ENCODE measurements at places on chromosomes 6 and 20.

DNA sequence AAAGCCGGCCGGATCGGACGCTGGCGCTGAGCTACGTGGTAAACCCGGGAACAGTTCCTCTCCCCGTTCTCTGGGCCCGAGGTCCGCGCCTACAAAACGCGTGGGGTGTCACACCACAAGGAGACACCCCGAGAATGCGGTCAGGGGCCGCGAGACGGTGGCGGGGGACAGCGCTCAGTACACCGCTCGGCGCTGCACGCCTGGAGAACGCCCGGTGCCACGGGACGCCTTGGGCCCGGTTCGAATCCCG is 670 bp downstream of the NCOA5 start:
- peak; percentile 68 for DNase-seq

- DNase-seq, result no peak
Measured at GRCh38 chr6:14135893-14136539, 18.4 kb downstream of the CD83 start.

- no peak for DNase-seq
Measured at GRCh38 chr6:89977808-89978748, 83.8 kb downstream of the GJA10 start.

DNA sequence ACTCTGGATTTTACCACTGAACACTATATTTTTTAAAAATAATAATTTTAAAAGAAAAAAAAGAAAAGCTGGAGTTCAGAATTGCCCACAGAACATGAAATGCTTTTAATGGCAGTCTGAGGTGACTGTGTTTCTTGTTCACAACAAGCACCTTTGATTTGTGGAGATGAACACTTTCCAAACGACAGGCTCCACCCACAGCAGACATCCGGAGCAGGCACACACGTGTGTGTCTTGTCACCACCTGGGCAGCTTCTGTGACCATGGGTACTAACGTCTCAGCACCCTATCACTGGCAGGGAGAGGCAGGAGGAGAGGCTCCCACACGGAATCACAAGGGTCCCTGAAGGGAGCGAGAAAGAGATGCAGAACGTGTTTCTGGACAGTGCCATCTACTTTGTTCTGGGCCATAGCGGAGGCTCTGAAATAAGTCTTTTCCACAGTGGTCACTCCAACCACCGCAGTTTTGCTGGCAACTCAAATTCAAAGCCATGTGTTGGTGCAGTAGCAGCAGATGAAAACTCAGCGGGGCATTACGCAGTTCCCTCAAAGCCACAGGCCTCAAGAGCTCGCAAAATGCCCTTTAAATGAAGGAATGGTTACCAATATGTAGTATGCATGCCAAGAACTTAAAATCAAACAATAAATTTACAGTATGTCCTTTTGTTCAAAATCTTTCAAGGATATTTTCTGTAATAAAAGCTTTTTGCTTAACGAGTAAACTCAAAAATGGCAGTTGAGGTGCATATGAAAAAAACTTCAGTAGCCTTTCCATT is 242.2 kb downstream of the FOXC1 start:
- DNase-seq, result no peak

DNA sequence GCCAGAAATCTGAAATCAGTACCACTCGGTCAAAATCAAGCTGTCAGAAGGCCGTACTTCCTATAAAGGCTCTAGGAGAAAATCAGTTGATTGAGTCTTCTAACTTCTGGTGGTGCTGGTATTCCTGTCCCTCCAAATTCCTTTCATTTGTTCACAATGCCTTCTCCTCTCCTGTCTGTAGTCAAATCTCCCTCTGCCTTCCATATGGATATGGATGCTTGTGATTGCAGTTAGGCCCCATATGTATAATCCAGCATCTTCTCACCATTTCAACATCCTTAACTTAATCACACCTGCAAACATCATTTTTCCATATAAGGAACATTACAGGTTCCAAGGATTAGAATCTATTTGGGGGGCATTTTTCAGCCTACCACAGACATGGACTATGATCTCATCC is 287.8 kb upstream of the THEMIS start:
- DNase-seq, result no peak

GRCh38 chr6:153117986-153118879 is 12.8 kb downstream of the RGS17 start:
- DNase-seq, result no peak

DNA sequence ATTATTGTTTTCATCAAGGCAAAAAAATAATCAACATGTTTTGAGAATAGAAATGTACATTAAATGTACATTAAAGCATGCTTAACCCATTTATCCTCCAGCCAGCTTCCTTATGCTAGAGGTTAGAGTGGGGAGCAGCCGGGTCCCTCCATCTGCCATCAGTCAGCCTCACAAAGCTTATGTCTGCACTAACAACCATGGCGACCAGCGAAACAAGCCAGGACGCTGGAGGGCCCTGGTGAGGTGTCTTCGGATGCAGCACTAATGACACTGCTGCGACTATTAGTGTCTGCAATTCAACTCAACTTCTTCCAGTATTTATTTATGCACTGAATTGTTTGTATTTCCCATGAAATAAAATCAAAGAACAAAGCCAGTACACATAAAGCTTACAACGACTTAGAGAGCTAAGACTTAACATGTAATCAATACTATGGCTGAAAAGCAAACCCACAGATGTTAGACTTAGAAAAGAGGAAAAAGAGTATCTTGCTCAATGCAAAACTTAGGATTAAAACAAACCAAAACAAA is 6.8 kb downstream of the CLDN20 start:
- no peak for DNase-seq

DNA sequence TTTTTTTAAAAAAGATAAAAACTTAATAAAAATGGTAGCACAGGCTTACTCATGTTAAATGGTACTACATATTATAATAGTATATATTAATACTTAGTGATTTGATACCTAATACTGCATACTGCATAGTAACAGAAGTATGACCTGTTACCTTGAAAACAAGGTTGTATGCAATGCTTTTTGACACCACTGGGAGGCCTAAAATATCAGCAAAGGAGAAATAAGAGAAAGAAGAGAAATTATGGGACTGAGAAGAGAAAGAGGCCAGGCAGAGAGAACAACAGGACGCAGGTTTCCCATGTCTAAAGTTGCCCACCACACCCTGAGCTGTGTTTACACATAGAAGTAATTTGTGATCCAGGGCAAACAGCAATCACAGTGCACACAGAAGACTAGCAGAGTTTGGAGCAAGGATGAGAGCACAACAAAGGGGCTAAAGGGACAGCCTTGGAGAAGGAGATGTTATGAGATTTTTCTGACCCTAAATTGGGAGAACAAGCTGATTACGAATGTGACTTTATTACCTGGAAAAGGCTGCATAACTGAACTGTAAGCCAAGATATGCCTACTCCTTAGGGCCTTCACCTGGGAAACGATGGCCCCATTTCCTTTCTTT is 73.2 kb downstream of the ROS1 start:
- DNase-seq, result no peak

GRCh38 chr6:122995921-122996793 is at the start of gene CLVS2:
Gene CLVS2, plus strand, starts transcription at chr6:122996235. Its CDS starts 1,543 bp downstream, at chr6:122997778.
- DNase-seq, result no peak

DNA sequence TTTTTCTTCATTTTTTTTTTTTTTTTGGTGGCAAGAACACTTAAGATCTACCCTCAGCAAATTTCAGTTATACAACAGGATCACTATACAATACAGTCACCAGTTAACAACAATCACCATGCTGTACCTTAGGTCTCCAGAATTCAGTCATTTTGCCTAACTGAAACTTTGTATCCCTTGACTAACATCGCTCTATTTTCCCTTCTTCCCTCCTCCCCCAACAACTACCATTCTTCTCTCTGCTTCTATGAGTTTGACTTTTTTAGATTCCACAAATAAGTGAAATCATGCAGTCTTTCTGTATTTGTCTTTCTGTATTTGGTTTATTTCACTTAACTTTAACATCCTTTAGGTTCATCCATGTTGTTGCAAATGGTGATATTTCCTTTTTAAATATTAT is 42.4 kb upstream of the DOK5 start:
- no peak for DNase-seq

- DNase-seq, result no peak
Measured at GRCh38 chr6:136535017-136535765, 15.0 kb downstream of the MAP7 start.

GRCh38 chr6:111759836-111760785 is 113.1 kb downstream of the FYN start:
- peak; percentile 64 for DNase-seq

DNA sequence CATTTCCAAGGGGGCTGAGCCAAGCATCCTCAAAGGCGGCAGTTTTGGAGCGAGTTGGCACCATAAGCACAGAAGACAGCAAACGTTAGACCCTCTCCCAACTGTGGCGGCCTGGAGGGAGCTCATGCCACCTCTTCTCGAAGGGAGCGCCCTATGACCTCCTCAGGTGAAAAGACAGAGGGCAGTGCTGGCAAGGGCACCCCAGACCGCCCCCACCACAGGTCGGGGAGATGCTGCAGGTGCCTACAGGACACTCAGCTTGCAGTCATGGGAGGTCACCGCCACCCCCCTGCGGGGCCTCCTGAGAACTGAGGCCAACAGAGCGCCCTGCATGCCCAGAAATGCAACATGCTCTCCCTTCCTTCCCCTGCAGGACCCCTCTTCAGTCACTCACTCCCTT is 45.1 kb upstream of the BHLHE23 start:
- DNase-seq, result no peak

GRCh38 chr6:80603679-80604078 is 497.2 kb downstream of the BCKDHB start:
- no peak for DNase-seq

- DNase-seq, result no peak
Measured at GRCh38 chr6:15826814-15827318, 164.0 kb upstream of the DTNBP1 start.

GRCh38 chr6:119312441-119312840 is 37.1 kb downstream of the MAN1A1 start:
- no peak for DNase-seq

- DNase-seq, result no peak
Measured at GRCh38 chr20:58618351-58619076, 32.6 kb upstream of the STX16 start.

DNA sequence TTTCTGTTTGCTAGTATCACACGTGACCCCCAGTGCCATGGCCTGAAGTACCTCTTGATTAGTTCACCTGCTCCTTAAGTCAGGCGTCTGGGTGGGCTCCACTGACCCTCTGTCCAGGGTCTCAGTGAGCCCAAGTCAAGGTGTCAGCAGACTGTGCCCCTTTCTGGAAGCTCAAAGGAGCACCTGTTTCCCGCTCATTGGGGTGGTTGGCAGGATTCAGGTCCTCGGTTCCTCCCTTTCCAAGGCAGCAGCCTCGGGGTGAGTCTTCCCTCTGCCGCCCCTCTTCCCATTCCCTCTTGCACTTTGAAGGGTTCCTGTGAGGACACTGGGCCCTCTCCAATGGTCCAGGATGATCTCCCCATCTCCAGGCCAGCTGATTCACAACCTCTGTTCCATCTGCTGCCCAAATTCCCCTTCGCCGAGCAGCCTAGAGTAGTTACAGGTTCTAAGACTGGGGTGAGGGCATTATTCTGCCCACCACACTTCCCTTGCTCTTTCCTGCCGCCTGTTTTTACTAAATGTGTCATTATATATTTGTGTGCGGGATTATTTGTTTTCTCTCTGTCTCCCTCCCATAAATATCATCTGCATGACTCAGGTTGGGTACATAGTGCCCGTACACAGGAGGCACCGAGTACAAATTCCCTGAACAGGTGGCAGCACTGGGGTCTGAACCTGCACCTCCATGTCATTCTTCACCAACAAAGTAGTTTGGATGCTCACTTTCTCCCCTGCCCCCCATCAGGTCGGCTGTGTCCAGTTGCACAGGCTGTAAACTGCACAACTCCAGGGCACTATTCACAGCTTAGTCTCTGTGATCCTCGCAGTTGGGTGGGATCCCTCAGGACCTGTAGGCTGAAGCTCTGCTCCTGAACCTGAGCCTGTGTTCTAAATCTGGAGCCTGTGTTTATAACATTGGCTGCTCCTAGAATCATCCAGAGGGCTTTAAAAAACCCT is 58.5 kb downstream of the RBM38 start:
- DNase-seq, result no peak

GRCh38 chr6:48098923-48099322 is 12.1 kb downstream of the PTCHD4 start:
- no peak for DNase-seq
